Activated T-helper 17 cell treated with anti-CD3 and anti-CD28 coated beads, Interleukin-2, amount 50 U/mL, for 72 hours (primary cell): ENCODE measurements at places on chromosomes 4 and X. TPM values are rescaled to one million over a fixed set of nuclear protein-coding genes. Genes with fewer than 3 reads are reported as not detected.

CABS1 gene
- total RNA-seq, result not detected

MID1 gene
- total RNA-seq, result 1.4 TPM

HSFX3 gene
- not detected for total RNA-seq

ARMCX6 gene
- 40.5 TPM for total RNA-seq

GRCh38 chr4:41454423-41454822 is 83.5 kb upstream of the LIMCH1 start:
- no peak for ATAC-seq

DNA sequence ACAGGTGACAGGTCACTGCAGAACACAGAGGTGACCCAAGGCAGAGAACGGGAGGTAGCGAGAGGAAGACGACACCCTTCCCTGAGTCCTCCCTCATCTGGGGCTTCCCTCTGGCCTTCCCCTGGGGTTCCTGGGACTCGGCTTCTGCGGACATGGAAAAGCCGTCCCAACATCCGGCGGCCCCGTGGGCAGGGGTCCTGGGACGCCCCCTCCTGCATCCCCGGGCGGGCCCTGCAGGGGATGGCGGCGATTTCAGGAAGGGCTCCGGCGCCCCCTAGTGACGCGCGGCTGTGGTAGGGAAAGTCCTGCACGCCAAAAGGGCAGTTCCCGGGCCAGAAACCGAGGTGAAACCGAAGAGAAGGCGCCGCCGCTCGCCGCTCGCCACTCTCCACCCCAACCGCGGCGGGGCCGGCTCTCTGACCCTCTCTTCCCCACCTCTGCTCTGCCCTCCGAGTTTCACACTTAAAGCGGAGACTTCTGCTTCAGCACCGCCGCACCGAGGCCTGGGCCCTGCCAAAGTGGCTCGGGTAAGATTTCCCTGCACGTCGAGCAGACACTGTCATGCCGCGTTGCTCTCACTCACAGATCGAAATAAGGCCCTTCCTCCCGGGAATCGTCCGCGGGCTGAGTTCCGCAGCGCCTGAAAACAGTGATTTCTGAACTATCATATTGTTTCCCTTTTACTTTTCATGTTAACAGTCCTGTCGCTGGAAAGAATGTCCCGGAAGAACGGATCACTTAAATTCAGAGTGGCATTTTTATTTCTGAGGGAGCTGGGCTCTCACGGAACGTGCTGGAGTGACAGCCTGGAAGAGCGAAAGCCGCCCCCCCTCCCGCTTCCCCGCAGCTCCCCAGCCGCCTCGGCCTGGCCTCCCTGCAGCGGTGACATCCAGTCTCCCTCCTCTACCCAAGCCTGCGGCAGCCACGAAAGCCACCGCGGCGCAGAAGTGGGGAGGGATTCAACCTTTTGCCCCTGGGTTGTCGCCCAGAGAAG is 110.6 kb downstream of the DCTD start:
- ATAC-seq, result peak; percentile 55
